Mesendoderm (in vitro differentiated cells): ENCODE measurements at places on chromosomes 1 and 21.

GRCh38 chr21:37769656-37770055, 146.6 kb downstream of the KCNJ6 start:
- DNase-seq, result peak; percentile 56

DNA sequence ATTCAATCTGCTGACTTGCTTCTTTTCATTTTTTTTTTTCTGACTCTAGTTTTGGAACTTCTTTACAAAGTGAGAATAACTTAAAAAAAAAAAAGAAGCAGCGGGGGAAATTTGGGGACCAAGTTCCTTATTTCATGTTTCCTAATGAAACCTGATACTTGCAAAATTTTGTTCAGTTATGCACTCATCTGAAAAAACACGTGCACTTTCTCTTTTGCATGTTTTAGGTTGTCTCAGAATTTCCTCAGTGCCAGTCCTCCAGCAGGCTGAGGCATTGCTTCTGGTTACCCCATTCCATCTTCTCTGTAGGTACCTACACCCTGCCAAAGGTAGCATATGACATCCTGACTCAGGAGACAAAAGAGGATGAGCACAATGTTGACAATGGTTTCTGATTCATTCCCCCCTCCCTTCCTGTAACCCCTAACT, 299.7 kb downstream of the GRIK1 start:
- no peak for DNase-seq

GRCh38 chr1:204102029-204102611, 29.2 kb downstream of the SOX13 start:
- no peak for DNase-seq

DNA sequence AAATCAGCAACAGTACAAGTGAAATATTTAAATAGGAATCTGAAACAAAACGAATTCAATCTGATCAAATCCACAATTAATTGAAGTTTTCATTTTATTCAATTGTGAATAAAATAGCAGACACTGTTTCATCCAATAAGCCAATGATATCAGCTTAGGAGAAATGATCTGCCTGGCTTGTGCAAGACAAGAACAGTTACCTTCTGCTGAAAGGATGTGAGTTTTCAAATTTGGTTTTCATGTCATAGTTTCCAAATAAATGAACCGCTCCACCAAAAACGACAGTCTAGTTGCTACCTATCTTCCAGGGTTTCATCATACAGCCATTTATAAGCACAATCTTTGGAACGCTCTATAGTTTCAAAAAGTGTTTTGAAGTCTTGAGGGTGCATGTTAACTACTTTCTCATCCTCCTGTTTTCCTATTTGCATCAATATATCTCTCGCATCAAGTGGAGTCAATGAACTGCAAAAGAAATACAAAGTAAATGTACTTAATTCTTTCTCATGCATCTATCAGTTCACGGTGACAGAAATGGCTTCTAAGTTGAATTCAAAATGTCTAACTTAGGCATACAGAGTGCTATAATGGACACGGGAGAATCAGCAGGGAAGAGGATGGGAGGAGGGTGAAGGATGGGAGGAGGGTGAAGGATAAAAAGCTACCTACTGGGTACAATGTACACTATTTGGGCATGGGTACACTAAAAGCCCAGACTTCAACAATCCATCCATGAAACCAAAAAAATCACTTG, 25.1 kb downstream of the TFB2M start:
- no peak for DNase-seq

DNA sequence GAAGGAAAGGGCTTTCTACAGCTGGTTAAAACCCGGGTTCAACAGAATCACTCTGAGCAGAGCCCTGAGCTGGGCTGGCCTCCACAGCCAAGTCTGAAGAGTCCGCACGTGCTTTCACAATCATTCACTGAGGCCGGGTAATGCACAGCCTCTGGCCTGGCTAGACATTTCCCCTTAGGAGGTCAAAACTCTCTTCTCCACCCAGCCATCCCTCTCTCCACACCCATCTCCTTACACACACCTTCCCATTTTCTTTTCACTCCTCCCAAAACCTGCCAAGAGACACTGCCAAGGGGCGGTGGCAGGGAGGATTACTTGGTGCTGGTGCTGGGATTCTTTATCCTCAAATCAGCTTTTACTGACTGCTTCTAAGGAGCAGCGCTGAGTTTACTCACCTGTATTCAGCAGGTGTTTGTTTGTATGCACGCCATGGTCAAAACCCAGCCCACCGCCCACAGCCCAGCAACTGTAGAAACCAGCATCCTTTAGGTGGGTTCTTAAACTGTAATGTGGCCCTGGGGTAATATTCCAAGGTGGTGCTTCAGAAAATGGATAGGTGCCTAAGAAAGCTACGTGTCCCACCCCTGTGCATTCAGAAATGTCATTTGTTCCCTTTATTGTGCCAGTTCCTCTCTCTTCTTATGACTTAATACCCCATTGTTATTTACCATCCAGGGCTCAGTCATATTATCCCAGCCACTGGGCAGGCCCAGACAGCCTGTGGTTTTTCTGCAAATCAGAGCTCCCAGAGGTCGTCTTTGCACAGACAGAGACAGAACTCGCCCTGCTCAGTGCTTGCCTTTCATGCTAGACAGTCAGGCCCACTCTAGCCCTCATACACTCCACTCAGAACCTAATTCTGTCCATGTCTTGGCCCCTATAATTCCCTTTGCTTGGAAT, 80.2 kb downstream of the ADSS2 start:
- DNase-seq, result no peak

DNA sequence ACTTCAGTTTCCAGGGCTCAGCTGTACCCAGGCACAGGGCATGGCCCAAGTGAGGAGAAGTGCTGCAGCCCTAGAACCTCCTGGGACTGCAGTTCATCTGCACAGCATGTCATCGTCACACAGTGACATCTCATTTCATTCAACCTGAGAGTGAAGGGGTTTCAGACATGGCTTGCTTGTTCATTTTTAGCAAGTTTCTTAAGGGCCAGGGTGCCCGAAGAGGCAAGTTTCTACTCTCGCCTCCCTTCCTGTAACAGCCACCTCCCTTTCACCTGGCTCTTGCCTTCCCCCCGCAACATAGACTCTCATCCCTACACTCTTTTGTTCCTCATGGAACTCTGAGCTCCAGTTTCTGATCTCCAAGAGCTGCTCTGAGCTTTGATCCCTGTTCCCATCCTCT, 108.1 kb downstream of the C1orf21 start:
- no peak for DNase-seq

- DNase-seq, result no peak
These were observed 24.5 kb downstream of the PARK7 start for GRCh38 chr1:7985851-7986612.

DNA sequence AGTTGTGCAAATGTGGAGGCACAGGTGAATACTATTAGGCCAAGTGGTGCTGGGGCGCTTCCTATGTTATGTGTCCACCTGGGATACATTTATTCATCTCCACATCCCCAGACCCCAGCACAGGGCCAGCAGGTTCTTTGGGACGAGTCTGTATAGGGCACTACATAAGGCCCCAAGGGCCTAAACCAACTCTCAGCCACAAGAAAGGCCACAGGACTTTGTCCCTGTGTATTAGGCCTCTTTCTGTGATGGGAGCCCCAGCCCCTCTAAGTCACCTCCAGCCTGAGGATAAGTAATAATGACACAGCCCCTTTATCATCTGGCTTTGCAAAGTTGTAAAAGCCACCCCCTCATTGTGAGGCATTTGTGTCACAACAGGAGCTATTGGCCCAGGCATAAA, 79.2 kb upstream of the CD1D start:
- no peak for DNase-seq

DNA sequence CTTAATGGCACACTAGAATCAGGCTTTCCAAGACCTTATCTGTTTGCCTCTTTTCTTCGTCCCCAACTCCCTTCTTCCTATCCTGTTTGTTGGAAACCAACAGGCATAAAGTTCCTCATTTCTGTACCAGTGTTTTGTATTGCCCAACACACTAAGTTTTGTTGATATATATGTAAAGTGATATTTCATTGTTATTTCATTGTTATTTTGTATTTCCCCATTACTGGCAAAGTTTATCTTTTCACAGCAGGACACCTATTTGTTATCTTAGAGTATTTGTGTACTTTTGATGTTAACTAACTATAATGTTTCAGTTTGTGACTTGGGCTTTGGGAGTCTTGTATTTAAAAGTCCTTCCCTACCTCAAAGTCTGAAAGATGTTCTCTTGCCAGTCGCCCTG, 27.1 kb downstream of the FAM20B start:
- DNase-seq, result no peak

DNA sequence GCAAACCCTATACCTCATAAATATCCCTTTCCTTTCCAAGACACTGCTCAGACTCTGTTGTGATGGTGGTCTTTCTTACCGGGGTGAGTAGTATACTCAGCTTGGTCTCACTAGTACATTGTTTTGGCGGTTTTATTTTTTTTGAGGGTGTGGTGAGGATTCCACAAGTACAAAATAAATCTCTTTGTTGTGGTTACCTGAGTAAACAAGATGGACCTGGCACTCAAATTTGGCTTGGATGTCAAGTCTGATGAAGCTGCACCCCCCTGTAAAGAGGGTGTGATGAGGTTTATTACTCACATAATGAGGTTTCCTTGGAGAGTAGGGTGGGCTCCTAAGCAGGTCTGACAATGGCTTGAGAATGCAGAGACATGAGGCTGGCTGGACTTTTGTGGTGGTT, 68.2 kb upstream of the KCNJ6 start:
- DNase-seq, result no peak

DNA sequence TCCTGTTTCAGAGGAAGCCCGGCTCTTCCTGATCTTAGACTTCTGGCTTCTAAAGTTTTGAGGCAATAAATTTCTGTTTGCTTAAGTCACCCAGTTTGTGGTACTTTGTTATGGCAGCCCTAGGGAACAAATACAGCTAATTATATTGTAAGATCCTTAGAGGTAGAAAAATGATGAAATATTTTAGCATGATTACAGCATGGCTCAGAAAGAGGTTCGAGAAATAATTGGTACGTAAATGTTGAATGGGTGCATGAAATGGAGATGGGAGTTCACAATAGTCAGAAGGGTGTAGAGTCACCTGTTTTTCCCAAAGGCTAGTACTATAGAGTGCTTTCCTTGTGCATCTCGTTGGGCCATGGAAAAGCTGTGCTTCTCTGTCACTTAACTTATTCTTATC, 123.5 kb downstream of the RUNX1 start:
- no peak for DNase-seq

GRCh38 chr1:209767706-209768105, 11.9 kb downstream of the TRAF3IP3 start:
- no peak for DNase-seq

GRCh38 chr1:112954017-112954650, 1.9 kb downstream of the SLC16A1 start:
- no peak for DNase-seq

- no peak for DNase-seq
These were observed 43.5 kb downstream of the RPAP2 start for GRCh38 chr1:92342401-92342800.

- no peak for DNase-seq
These were observed 39.5 kb upstream of the CPLANE2 start for GRCh38 chr1:16276302-16277030.

DNA sequence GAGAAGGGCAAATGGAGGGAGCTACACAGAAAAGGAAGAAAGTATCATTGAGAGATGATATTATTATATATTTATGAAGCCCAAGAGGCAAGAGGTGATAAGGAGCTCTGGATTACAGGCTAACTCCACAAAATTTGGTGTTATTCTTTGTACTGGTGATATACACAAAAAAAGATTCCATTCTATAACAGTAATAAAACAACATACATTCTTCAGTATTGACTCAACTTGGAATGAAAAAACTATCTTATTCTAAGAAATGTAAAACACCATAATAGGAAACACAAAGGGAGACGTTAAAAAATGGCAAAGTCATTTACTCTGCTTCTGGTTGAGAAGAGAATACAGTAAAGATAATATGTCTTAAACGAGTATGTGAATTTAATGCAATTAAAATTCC, 99.4 kb downstream of the TEX35 start:
- DNase-seq, result no peak

DNA sequence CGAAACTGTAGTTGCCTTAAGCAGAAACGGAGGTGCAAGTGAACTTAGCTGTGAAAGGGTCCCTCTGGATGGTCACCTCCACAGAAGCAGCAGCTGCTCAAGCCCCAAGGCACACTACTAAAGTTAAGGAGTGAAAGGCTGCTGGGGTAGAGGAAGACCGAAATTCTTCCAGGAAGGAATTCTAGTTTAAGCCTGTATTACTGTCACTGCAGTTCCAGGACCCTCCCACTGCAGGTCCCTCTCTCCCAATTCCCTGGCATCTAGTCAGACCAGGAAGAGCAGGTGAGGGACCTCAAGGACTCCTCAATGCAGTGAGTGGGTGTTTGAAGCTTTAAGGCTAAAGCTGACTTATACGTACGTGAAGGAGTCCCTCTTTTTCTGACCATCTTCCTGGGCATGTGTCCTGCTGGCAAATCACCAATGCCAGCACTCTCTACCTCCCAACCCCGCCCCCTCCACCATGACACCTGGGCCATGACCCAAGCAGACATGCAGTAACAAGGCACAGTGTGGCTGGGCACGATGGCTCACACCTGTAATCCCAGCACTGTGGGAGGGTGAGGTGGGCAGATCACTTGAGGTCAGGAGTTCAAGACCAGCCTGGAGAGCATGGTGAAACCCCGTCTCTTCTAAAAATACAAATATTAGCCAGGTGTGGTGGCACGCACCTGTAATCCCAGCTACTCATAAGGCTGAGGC, 57.2 kb downstream of the TGFBR3 start:
- DNase-seq, result no peak

- DNase-seq, result no peak
These were observed 48.3 kb upstream of the DPH5 start for GRCh38 chr1:101073836-101074235.

DNA sequence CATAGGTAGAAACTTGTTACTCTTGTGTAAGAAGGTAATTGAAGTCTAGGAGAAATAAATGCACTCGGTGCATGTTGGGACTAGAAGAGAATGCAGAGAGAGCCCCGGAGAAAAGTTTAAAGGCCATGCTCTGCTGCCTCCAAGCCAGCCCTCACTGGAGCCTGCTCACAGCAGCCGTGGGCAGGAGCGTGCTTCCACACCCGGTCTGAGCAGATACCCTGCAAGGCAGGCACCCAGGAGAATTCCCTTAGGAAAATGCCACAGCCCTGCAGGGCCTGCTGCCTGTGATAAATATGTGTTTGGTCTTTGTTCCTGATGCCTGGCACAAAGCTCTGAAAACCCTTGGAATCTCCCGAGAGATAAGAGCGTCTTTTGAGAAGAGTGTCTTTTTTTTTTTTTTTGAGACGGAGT, 22.8 kb downstream of the C2CD2 start:
- DNase-seq, result peak; percentile 19
